ENCODE measurements at places on chromosomes 11 and 22.

DNA sequence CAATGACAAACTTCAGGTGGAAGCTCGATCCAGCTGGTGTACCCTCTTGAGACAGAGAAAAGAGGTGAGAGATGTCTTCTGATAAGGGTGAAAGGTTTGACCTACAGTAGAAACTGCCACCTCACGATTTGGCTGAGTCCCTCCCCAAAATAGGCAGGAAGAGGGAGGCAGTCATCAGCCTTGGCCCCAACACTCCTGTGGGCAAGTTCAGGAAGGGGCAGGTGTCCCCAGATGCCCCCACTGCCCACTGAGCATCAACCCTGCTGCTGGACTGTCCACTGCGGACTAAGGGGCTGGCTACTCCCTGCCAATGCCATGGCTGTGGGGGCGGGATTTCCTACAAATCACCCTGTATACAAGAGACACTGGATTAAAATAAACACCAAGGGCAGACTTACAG is 441.4 kb downstream of the BUD13 start:
- no peak for DNase-seq

DNA sequence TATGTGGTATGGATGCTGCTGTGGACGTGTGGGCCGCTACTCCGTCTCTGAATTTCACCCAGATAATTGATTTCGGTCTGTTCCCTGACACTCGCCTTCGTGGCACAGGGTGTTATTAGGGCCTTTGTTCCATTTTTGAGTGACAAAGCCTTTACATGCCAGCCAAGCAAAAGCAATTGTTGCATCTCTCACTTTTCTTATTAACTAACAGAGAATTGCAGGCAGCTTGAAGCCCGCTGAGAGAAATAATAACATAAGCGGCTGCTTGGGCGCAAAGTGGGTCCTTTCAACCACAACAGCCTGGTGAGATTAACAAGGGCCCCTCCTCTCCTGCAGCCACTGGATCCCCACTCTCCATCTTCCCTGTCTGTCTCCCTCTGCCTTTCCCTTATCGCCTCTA is 449.4 kb downstream of the NTM start:
- no peak for DNase-seq

- no peak for DNase-seq
Observed at GRCh38 chr22:33470456-33470855, 412.3 kb upstream of the SYN3 start.

- DNase-seq, result no peak
Observed at GRCh38 chr22:50201191-50202129, 649 bp downstream of the SELENOO start.

GRCh38 chr11:35826006-35826405 is 117.9 kb upstream of the LDLRAD3 start:
- no peak for DNase-seq

DNA sequence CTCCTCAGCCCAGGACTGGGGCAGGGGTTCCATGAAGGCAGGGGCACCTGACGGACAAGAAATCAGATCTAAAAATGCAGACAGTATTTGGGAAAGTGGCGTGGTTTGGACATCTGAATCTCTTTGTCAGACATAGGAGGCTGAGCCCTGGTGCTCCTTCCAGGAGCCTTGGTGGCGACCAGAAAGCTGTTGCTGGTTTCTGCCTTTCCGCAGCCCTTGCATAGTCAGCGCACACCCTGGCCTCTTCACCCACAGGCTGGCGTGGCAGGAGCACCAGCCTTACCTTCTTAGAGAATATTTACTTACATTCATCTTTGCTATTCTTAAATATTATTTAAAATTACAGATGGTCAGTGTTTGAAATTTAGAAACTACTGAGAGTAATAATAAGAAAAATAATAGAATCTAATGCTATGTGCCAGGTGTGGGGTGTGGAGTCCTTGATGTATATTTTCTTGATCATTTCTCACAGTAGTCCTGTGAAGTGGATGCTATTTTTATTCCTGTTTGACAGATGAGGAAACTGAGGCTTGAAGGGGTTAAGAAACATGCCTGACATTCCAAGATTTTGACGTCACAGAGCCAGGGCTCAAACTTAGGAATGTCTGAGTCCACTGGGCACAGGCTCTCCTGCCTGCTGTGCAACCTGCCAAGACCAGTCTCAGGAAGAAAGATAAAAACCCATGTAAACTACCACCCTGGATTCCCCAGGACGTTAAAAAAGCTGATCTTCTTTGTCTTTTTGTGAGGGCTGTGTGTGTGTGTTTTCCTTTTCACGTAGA is 51.6 kb downstream of the TBC1D22A start:
- DNase-seq, result no peak

- no peak for DNase-seq
Observed at GRCh38 chr22:32950366-32950765, 107.8 kb downstream of the SYN3 start.

DNA sequence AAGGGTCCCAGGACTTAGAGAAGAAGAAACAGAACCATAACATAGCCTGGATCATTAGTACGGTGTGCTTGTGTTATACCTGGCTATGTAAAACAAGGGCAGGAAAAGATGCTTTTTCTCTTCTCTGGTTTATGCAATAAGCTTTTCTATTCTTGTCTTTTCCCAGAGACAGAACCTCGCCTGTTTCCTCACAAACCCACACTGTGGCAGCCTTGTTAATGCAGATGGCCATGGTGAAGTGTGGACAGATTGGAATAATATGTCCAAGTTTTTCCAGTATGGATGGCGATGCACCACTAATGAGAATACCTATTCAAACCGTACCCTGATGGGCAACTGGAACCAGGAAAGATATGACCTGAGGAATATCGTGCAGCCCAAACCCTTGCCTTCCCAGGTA is 2.9 kb downstream of the CFAP68 start:
- no peak for DNase-seq

- DNase-seq, result no peak
Observed at GRCh38 chr11:57214494-57214893, 22.6 kb downstream of the APLNR start.

- DNase-seq, result no peak
Observed at GRCh38 chr11:19697721-19698121, 14.9 kb upstream of the NAV2 start.

- no peak for DNase-seq
Observed at GRCh38 chr11:130340671-130341319, 26.1 kb upstream of the ZBTB44 start.

GRCh38 chr11:22703040-22703439 is 36.6 kb downstream of the GAS2 start:
- peak; percentile 57 for DNase-seq

DNA sequence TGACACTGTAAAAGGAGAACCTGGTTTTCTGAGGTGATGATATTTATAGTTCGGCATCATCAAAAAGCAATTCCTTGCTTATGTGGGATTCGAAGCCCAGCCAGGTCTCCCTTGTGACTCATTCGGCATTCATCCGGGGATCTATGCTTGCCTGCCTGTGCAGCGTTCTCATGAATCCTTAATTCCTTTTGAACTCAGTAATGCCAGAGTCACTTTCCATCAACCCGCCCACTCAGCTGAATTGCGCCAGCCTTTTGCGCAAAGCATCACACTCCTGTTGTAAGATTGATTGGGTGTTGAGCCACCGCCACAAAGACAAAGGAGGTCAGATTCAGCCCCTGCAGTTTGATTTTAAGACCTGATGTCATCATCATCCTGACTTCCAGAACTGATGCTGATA is 128.6 kb downstream of the SLC17A6 start:
- no peak for DNase-seq

- DNase-seq, result peak; percentile 38
Observed at GRCh38 chr11:106493751-106494150, 416.3 kb downstream of the AASDHPPT start.

GRCh38 chr11:15621565-15621964 is 506.8 kb downstream of the INSC start:
- DNase-seq, result no peak

DNA sequence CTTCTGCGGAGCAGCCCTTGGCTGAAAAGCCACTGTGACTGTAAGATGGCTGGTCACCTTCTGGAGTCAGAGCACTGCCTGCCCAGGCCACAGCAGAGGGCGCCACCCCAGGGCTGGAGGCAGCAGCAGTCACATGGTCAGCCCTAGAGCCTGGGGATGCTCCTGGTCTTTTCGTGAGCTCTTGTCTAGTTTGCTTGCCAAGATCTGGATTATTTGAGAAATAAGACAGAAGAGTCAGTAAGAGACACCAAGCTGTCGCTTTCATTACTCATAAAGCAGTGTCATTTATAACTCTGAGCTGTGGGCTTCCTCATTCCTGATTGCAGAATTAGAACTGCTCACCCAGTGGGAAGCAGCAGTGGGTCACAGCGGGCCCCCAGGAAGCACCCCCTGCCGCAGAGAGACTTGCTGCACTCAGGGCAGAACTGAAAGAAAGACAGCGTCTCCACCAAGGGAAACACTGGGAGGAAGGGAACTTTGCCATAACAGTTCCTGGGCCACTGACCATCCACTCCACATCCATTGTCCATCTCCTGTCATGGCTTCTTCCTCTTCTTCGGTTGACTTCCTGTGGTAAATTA is 56.7 kb downstream of the PPP6R2 start:
- DNase-seq, result no peak

DNA sequence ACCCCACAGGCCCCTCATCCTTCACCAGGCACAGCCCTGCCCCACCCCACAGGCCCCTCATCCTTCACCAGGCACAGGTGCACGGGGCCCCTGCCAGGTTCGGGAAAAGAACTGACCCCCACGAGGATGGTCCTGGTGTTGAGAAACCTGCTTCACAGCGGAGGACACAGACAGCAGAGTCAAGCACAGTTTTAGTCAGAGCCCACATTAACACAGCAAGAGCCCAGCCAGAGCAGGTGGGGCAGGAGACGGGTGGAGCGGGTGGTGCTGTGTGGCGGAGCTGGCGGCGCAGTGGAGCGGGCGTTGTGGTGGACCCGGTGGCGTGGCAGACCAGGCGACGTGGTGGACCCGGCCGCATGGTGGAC is 1085.5 kb downstream of the BRD1 start:
- no peak for DNase-seq

DNA sequence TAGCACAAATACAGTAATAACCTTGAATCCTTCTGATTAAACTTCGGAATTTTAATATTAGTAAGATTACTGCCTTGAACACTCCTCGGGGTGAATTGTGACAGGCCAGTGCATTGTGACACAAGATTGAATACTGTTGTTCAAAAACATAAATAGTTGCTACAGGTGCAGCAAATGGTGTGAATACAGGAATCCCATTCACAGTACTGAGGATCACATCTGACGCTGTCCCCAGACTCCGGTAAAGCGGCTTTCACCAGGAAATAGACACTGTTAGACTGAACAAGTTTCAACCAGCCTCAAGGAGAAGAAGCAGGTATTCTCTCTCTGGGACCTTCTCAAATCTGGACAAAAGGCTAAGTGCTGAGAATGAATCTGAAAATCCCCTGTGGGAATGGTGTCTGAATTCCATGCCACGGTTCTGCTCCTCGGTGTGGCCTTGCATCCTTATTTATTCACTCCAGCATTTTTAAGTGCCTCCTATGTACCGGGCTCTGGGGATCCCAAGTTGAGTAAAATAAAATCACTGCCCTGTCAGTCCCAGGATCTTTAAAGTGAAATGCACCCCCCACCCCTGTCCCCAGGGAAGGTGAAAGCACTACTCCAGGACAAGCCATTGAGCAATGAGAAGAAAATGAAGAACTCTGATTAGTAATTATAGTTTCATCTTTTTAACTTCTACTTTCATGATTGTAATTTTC is 3.4 kb downstream of the LGR4 start:
- no peak for DNase-seq

GRCh38 chr22:48161298-48161697 is 1398.8 kb downstream of the TBC1D22A start:
- no peak for DNase-seq

- no peak for DNase-seq
Observed at GRCh38 chr11:122271745-122272144, 155.7 kb upstream of the BLID start.

DNA sequence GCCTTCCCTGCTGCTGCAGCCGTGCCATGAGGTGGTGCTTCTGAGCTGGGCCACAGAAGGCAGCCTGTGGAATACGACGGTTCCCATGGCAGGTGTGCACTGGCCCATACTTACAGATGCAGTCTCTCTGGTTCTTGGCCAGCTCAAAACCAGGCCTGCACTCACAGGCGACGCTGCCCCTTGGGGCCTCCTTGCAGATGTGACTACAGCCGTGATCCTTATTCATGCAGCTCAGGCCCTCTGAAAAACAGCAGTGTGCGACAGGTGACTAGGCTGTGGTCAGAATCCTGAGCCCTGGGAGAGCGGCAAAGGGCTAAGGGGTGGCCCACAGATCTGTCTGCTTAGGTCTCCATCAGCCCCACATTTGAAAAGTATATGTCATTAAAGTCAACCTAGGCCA is 22.1 kb downstream of the SCUBE2 start:
- no peak for DNase-seq

- DNase-seq, result no peak
Observed at GRCh38 chr11:66495401-66495854, 15.0 kb upstream of the BBS1 start.

GRCh38 chr11:6258571-6259081 is 1.0 kb upstream of the CCKBR start:
- no peak for DNase-seq

DNA sequence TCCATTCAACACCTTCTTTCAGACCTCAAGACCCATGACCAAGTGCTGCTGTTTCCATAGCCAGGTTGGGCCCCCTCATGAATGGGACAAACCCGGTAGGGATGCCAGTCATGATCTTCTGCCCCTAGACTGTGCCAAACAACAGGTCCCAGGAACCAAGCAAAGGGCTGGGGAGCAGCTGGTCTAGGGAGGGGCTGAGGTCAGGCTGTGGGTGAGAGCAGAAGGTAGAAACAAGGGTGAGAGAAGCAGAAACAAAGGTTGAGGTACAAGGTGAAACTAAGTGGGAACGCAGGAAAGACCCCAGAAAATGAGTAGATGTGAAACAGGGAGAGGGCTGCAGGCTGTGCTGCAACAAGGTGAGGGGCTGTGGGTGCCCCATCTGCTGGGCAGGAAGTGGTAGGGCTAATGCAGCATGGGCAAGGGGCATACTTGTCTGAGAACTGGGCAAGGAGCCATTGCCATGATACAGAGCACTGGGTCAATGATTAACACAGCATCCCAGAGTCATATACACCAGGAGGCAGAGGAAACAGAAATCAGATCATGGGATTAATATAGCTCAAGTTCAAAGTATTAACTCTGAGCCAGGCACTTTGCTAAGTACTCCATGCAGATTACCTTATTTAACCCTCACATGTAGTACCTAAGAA is 45.9 kb downstream of the SLC1A2 start:
- DNase-seq, result no peak

Measured in NCI-H774 (cell line).